AML-193 (cell line): ENCODE measurements at places on chromosomes 2 and 18.

DNA sequence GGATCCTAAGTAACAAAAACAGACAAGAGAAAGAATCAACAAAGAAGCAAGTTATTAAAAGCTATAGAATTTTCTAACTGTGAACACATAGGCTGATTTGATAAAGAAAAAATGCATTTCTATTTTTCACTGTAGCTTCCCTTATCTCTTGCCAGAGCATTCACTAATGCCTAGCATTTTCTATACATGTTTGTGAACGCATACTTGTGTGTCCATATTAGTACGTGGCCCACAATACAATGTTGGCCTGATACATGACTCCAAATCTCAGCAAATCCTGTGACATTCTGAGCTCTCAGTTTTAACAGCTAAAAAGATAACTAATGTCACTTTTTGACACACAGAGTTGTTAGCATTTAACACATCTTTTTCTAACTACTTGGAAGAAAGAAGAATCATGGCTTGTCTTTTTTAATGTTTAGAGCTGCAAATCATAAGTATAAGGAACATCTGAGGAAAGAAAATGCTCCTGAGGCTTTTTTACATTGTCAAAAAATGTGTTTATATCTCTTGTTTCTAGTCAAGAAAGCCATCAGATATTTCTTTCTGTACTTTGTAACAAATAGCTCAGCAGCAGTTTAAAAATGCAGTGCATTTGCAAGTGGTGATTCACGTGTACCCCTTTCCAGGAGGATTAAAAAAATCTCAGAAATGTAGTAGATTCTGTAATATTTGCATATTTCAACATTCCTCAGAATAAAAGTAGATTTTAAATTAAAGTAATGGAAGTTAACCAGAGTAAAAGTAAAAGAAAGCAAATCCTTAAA lies 1646.8 kb upstream of the TMEFF2 start:
- no peak for DNase-seq

GRCh38 chr18:69725009-69725408 lies 222.7 kb downstream of the CD226 start:
- no peak for DNase-seq

GRCh38 chr2:173828189-173829142 lies 136.7 kb downstream of the SP3 start:
- no peak for DNase-seq

- DNase-seq, result no peak
These were observed 13.3 kb upstream of the PXDN start for GRCh38 chr2:1757567-1757966.

DNA sequence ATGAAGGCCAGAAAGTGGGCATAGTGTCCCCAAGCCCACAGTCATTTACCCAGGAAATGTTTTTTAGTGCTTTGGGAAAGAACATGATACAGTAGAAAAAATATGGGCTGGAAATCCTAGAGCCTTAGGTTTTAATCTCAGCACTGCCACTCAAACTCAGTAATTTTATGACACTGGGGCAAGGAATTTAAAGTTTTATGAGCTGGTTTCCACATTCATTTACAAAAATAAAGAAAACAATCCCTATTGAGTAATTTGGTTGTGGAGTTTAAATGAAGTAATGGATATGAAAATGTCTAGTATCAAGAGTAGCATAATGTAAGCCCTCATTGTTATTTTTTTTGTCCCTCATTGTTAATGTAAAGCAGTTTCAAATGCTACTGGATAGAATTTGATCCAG lies 51.5 kb upstream of the FRZB start:
- DNase-seq, result no peak
